ENCODE measurements at places on chromosomes 2 and 18. TPM values are rescaled to one million over a fixed set of nuclear protein-coding genes. Genes with fewer than 3 reads are reported as not detected.

The DES gene
- not detected for total RNA-seq

The PFN4 gene
- 0.43 TPM for total RNA-seq

The ADRA2B gene
- 3.0 TPM for total RNA-seq

DNA sequence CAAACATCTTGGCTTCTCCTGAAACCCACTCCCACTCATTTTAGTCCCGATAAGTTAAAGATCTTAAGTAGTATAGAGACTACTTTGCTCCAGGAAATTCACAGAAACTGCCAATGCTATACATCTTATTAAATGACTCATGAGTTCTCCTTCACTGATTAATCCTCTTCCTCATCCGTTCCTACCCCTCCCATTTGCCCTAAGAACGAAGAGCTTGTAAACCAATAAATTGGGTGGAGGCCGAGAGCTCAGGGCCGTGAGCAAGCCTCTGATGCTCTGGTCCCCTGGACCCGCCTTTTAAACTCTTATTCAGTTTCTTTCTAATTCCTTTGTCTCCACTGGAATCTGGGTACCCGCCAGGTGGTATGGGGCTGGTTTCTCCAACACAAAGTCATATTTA, 68.6 kb downstream of the METTL8 start:
- H3K4me1 ChIP-seq: no peaks in the 10 kb centered on the region
- no peaks in the 10 kb centered on the region for H3K27me3 ChIP-seq
- no peaks in the 10 kb centered on the region for H3K36me3 ChIP-seq
- H3K4me3 ChIP-seq: no peak overlapping the region
- no peak overlapping the region for H3K27ac ChIP-seq
- DNase-seq: no peak

DNA sequence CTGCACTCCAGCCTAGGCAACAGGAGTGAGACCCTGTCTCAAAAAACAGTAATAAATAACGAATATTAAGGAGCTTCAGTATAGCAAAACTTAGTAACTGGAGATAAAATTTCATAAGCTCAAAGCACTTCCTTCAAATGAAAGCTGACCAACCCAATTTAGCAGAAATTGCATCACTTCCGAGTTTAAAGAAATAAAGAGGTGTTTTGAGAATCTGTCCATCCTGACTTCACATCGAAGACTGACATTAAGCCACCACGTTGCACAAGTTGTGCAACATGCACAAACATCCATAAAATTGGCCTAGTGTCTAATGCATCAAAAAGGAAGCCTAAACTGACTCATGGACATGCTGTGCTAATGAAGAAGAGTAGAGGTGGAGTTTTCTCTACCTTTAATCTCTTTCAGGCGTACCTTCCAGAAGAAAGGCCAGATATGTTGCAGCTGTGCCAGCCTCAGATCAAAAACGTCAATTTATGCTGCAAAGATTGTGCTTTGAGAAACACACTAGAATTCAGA, 7.7 kb upstream of the DSG3 start:
- H3K27me3 ChIP-seq: no peaks in the 10 kb centered on the region
- DNase-seq: no peak
- no peak overlapping the region for H3K4me3 ChIP-seq
- no peak overlapping the region for H3K27ac ChIP-seq
- H3K36me3 ChIP-seq: no peaks in the 10 kb centered on the region
- H3K4me1 ChIP-seq: no peaks in the 10 kb centered on the region

All from neural progenitor cell (in vitro differentiated cells).